ENCODE measurements at places on chromosomes 12 and 14.

DNA sequence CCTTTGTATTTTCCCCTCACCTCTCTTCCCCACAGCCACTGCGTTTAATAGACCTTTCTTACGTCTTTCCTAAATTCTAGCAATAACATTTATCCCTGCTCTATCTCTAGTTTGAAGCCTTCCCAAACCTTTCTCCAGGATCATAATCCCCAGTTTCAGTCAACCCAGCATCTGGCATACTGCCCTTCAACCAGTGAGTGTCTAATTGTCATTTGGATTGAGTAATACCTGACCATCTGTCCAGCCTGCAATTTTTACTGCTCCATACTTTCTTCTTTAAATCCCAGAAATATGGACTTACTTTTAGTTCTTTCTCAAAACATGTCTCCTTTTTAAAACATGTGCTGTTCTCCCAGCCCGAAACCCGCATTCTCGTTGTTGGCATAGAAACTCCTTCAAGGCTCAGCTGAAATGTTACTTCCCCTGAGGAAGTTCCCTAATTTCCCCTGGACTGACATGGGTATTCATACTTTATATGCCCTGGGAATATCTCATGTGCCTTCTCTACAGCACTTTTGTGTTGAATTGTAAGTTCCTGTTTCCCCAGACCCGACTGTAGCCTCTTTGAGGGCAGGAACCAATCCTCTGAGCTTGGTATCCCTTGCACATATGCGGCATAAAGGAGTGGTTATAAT is 65.1 kb upstream of the ETV6 start:
- DNase-seq = no peak

DNA sequence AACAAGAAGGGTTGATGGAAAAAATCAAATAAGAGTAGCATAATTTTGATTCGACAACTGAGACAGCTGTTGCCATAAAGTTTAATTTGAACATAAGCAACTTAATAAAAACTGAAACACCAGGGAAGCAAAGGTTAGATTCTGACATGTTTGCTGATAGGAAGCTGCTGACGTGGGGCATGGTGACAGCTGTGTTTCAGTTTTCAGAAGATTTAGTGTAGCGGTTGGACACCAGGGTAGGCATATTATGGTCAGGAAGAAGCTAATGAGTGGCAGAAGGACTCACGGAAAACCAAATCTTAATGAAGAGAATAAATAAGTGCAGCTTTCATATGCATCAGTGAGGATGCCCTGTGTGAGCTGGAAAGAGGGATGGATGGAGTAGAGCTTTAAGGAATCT is 336.7 kb upstream of the RPL10L start:
- DNase-seq = no peak

GRCh38 chr12:87274594-87275245 is 754.5 kb downstream of the C12orf50 start:
- no peak for DNase-seq

GRCh38 chr14:93999573-93999972 is 2.5 kb downstream of the CCDC197 start:
- no peak for DNase-seq

- no peak for DNase-seq
These were observed 83.9 kb upstream of the FERMT2 start for GRCh38 chr14:53034688-53035230.

GRCh38 chr12:114952573-114953271 is 268.7 kb upstream of the TBX3 start:
- DNase-seq = no peak

- DNase-seq = no peak
These were observed 3.1 kb upstream of the CREBL2 start for GRCh38 chr12:12608557-12608957.

DNA sequence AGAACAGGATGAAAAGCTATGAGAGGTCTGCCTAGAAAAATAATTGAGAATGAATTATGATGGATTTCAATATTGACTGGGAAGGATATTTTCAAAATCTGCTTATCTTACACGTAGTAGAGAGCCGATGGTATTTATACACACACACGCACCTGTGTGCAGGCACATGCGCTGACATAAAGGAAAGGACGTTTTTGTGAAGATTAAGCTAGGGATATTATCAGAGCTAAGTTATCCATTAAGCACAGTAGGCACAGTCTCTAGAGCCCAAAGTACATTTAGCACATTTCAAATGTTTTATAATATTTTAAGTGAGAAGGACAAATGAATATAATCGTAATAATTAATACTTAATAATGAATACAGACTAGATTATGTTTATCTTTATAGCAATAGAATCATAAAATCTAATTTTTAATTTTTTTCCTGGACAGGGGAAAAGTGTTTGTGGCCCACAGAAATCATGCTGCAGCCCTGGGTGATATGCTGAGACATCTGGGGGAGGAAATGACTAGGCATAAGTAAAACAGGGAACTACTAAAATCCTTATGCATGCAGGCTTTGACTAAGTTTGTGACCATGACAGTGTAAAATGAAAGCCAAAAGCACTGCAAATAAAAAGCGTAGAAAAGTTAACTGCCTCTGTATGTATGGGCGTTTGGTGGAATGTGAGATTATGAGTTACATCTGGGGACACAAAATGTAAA is 146.1 kb downstream of the KITLG start:
- no peak for DNase-seq

DNA sequence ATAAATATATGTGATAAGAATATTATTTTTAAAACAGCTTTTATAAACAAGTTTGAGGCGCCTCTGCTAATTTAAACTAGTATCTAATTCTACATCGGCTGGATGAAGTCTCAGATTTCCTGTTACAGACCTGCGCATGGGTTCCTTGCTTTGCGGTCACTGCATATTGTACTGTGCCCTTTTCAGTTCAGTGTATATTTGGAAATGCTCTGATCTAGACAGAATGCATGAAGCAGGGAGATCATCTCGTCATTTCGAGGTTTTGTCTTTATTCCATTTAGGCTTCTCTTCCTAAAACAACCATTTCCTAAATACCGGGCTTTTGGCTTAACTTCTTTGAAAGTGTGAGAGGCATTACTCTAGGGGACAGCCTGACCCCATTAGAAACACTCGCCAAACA is 25.6 kb downstream of the CRACR2A start:
- DNase-seq = no peak

DNA sequence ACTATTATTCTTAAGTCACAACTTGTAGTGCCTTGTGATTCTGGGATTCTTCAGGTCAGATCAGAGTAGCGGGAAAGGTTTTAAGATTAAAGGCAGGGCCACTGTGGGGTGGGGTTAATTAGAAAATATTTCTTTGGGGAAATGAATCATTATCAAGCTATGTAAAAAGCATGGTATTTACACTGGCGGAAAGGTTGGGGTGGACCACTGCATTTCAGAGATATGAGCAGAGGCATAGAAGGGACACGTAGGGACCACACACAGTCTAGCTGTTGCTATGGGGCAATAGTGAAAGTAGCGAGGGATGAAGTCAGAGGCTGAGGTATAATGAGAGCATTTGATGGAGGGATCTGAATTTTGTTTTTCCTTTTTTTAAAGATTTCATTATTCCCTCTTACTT is 31.7 kb upstream of the KCNH3 start:
- DNase-seq = no peak

GRCh38 chr14:23896609-23897153 is 56.9 kb upstream of the DHRS4 start:
- DNase-seq = no peak

DNA sequence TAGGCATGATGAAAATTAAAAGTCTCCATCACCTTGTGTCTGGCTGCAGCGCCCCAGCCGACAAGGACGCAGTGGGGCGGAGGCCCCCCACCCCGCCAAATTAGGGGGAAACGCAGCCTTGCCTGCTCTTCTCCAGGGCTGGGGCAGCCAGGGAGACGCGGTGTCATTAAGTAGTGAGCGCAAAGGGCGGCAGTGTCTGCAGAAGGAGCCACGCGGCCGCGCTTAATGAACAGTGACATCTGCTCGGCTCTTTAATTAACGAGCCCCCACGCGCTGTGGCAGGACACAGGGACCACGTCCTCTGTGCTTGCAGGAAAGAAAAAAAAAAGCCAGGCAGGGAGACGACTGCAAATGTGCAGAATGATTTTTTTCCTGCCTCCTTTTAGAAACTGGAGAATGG is 93.4 kb upstream of the NCOR2 start:
- peak; percentile 33 for DNase-seq

GRCh38 chr12:115584156-115584555 is 693.3 kb downstream of the MED13L start:
- no peak for DNase-seq

DNA sequence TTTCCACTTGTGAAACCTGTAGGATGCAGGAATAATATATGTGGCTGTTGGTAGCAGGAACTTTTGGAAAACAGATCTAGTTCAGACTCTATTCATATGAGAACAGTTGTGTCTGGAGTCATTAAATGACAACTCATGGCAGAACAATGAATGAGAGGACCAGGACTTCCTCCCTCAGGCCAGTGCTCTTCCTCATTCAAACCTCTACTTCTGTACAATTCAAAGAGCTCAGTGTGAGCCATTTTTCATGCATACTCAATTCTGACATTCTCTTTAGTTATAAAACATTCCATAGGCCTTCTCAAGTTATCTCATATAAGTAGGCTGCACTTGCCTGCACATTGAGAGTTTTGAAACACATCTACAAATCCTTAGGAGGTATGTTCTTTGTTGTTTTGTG is 1526.6 kb upstream of the FLRT2 start:
- no peak for DNase-seq

- DNase-seq = peak; percentile 93
These were observed 4.7 kb upstream of the CRIP1 start for GRCh38 chr14:105481886-105482457.

GRCh38 chr12:114767906-114768722 is 84.1 kb upstream of the TBX3 start:
- no peak for DNase-seq

- no peak for DNase-seq
These were observed 507 bp upstream of the KRT73 start for GRCh38 chr12:52618866-52619265.

GRCh38 chr12:51788876-51789275 is 59.6 kb downstream of the FIGNL2 start:
- no peak for DNase-seq

- no peak for DNase-seq
These were observed 32.0 kb downstream of the SLC6A12 start for GRCh38 chr12:181921-182320.

DNA sequence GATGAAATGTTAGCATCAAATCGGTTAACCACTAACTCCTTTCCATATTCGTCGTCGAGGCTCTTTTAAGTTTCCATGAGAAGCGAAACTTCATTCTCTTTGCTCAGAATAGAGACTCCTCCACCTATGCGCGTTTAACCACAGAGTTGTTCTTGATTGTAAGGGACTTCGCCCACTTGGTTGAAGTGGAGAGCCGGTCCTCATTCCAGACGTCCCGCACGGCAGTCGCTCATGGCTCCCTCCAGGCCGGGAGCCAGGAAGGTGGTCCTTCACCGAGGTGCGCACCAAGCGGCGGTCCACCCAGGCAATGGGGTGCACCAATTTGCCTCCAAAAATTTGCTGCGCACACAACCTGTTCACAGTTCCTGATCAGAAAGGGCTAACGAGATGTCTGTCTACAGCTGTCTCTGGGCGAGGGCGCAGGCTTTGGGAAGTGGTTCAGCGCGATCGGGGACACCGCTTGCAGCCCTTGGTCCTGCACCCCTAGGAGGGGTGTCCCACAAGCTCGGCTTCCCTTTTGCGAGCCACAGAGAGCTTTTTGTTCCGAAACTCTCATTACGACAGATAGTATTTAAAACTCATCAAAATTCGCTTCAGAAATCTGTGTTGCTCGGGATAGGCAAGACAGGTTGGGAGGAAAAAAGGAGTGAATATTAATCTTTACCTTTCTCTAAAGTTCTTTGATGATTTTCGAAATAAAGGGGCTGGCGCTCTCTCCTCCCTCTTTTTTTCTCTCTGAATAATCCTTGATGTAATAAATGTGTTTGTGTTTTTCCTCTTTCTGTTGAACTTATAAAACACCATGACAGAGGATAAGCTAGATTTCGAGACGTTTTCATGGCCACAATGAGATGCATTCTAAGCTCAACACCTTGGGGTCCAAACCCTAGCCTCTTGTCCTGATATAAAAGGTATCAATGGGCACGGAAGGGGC is 6.4 kb upstream of the ALX1 start:
- no peak for DNase-seq

- no peak for DNase-seq
These were observed 175.8 kb upstream of the PLXNC1 start for GRCh38 chr12:93972411-93973208.

- DNase-seq = no peak
These were observed 212.1 kb downstream of the GRIN2B start for GRCh38 chr12:13769273-13769672.

- DNase-seq = no peak
These were observed 103.4 kb upstream of the RBM19 start for GRCh38 chr12:114069507-114069906.

GRCh38 chr14:30521899-30522736 is 36.8 kb upstream of the G2E3 start:
- DNase-seq = peak; percentile 45

GRCh38 chr14:87824266-87824665 is 168.7 kb downstream of the GALC start:
- no peak for DNase-seq

DNA sequence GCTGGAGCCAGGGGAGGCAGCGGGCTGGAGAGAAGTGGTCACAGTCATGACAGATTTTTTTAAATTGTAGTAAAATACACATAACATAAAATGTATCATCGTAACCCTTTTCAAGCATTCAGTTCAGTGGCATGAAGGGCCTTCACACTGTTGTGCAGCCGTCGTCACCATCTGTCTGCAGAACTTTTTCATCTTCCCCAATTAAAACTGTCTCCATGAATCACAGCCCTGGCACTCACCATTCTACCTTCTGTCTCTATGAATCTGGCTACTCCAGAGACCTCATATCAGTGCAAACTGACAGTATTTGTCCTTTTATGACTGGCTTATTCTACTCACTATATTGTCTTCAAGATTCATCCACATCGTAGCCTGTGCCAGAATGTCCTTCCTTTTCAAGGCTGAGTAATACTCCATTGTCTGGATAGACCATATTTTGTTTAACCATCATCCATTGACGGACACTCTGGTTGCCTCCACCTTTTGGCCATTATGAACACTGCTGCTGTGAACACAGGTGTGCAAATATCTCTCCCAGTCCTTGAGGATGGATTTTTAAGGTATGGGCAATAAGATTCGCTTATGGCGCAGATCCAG is 91.5 kb upstream of the NCOR2 start:
- no peak for DNase-seq

Data from NCI-H1092 (cell line).